ENCODE measurements at places on chromosomes 12 and 14.

- H3K27ac ChIP-seq = no peak overlapping the region
- H3K36me3 ChIP-seq = no peaks in the 10 kb centered on the region
- no peaks in the 10 kb centered on the region for H3K27me3 ChIP-seq
- DNase-seq = no peak
Observed at GRCh38 chr12:124745465-124745890, 118.2 kb downstream of the SCARB1 start.

DNA sequence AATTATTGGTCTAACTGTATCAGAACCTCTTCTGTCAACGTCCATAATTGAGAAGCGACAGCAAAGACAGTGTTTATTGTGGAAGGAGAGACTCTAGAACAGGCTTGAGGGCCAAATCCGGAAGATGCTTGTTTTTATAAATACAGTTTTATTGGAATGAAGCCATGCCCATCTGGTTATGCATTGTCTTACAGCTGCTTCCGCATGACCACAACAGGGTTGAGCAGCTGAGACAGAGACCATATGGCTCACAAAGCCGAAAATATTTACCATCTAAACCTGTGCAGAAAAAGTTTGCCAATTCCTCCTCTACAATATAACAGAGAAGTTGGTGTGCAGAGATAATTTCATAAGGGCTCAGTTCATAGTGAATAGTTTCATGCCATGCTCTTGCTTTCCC, 24.5 kb downstream of the PRKAB1 start:
- no peaks in the 10 kb centered on the region for H3K27me3 ChIP-seq
- no peak overlapping the region for H3K27ac ChIP-seq
- H3K4me1 ChIP-seq = no peaks in the 10 kb centered on the region
- no peak overlapping the region for H3K4me3 ChIP-seq
- DNase-seq = no peak
- peaks cover 43% of the 10 kb centered on the region for H3K36me3 ChIP-seq

GRCh38 chr12:129589503-129589902, 314.3 kb downstream of the TMEM132D start:
- no peak overlapping the region for H3K27ac ChIP-seq
- no peaks in the 10 kb centered on the region for H3K27me3 ChIP-seq
- no peak overlapping the region for H3K4me3 ChIP-seq
- H3K4me1 ChIP-seq = no peaks in the 10 kb centered on the region
- H3K36me3 ChIP-seq = no peaks in the 10 kb centered on the region

GRCh38 chr12:124481772-124482566, 85.4 kb downstream of the NCOR2 start:
- H3K36me3 ChIP-seq = no peaks in the 10 kb centered on the region
- no peak overlapping the region for H3K4me3 ChIP-seq
- H3K27me3 ChIP-seq = no peaks in the 10 kb centered on the region
- peaks cover 4% of the 10 kb centered on the region for H3K4me1 ChIP-seq
- no peak for DNase-seq

DNA sequence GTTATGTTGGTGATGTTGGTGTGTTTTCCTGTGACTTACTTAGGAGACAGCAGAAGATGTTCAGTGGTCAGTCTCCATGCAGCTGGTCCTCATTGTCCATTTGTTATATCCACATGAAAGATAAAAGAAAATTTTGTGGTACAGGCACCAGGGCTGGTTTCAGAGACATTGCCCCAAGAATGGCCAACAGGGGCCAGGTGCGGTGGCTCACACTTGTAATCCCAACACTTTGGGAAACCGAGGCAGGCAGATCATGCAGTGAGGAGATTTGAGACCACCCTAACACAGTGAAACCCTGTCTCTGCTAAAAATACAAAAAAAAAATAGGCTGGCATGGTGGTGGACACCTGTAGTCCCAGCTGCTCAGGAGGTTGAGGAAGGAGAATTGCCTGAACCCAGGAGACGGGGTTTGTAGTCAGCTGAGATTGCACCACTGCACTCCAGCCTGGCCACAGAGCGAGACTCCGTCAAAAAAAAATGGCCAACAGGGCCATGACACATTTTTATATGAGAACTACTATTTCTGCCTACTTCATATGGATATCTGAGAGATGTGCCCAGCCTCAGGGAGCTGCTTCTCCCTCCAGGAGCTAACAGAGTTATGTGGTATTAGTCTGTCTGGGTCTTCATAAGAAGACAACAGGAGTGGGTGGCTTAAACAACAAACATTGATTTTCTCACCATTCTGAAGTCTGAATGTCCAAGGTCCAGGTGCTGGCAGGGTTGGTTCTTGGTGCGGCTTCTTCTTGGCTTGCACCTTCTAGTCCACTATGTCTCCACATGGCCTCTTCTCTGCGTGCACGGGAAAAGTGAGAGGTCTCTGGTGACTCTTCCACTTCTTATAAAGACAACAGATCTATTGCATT, 821.7 kb downstream of the TMEM121 start:
- no peak overlapping the region for H3K4me3 ChIP-seq
- DNase-seq = no peak
- no peaks in the 10 kb centered on the region for H3K4me1 ChIP-seq
- no peak overlapping the region for H3K27ac ChIP-seq
- no peaks in the 10 kb centered on the region for H3K27me3 ChIP-seq
- H3K36me3 ChIP-seq = no peaks in the 10 kb centered on the region

- no peaks in the 10 kb centered on the region for H3K36me3 ChIP-seq
- DNase-seq = no peak
- H3K4me3 ChIP-seq = no peak overlapping the region
- H3K4me1 ChIP-seq = no peaks in the 10 kb centered on the region
Observed at GRCh38 chr14:97395068-97395467, 597.9 kb downstream of the VRK1 start.
